Right ventricle myocardium superior (tissue), 1 donor: ENCODE measurements at places on chromosomes 1 and 21.

DNA sequence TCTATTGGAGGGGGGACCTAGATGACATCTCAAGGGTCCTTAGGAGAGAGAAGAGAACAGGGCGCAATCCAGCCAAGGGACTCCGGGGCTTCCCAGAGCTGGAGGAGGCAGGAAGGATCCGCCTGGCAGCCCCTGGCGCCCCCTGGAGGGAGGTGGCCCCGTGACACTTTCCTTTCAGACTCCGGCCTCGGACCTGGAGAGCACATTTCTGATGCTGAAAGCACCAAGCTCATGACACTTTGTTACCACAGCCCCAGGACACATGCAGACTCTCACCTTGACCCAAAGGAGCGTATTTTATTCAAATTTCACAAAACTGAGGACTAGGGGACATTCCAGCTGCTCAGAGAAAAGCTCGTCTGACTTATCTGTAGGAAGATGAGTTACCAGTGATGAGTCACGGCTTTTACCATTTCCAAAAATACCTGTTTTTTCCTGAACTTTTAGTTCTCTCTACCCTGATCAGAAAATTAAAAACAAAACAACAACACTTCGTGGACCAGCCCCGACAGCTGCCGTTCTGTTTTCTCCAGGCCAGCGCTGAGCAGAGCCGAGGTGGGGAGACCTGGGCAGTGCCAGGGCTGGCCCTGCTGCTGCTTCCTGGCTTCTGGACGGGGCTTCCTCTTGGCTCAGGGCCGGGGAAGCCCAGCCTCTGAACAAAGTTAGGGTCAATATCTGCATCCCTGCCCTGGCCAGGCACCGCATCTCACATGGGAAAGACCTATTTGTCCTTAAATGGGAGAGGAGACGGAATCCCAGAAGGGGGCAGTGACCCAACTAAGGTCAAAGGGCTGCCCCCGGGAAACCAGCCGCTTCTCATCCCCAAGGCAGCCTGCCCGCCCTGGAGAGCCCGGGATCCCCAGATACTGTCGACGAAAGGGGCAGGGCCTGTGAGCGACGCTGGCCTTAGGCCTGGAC lies 21.6 kb upstream of the POFUT2 start:
- peak; percentile 85 for DNase-seq

DNA sequence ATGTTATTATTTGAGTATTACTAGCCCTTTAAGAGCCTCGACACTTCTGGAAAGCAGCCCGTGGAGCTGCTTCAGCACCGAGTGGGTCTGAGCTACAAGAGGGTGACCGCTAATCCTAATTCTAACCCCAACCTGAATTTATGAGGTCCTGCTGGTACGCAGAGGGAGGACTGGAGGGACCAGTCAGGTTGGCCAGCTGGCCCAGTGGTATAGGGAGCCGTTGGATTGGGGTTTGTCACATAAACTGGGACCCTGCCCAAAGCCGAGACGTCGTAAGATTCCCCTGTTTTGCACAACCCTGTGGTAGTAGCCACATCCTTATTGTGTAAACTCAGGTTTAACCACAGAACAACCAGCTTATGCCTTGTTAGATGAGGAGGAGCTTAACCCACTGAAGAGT lies 60.8 kb upstream of the F3 start:
- DNase-seq: no peak

- DNase-seq: no peak
These were observed 20.5 kb upstream of the ALG14 start for GRCh38 chr1:95093296-95093695.

DNA sequence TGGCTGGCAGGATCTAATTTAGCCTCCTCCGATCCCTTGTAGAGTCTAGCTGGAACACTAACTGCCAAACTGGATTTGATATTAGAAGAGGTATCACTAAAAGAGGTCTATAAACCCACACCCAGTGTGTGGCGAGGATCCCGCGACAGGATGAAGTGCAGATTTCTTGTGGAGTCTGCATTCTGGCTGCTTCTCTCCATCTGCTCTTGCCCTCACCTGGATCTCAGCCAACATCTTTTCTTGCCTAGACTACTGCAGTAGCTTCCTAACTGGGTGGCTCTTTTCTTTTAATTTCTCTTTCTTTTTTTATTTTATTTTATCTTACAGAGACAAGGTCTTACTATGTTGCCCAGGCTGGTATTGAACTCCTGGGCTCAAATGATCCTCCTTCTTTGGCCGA lies 48.9 kb upstream of the CAPZB start:
- no peak for DNase-seq

DNA sequence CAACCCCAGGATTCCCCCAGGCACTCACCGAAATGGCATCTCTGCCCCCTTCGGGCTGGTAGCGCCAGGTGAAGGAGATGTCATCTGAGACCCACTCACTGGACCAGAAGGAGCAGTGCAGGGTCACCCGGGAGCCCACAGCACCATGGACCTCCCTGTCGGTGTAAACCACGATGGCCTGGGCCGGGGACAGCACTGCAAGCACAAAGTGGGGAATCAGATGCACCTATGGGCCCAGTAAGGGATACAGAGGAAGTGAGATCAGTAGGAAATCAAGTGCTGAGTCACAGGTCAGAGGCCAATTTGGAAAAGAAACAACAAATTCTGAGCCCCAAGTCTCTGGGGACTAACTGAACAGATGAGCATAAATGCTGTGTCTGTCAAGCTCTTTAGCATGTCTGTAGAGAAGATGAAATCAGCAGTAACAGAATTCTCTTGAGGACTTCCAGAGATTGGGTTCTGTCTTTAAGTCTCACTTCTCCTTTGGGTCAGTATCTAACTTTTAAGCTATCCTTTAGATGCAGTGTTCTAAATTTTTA lies 2.5 kb downstream of the MPZ start:
- no peak for DNase-seq

DNA sequence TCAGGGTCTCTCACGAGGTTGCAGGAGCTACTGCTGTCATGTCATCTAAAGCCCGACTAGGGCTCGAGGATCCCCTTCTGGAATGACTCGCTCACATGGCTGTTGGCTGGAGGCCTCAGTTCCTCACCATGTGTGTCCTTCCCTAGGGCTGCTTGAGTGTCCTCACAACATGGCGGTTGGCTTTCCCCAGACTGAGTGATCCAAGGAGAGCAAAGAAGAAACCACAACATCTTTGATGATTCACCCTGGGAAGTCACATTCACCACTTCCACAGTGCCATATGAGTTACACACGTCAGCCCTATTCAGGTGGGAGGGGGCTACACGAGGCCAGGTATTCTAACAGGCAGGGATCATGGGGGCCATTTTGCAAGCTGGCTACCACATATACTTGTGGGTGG lies 64.9 kb downstream of the FHAD1 start:
- DNase-seq: no peak

DNA sequence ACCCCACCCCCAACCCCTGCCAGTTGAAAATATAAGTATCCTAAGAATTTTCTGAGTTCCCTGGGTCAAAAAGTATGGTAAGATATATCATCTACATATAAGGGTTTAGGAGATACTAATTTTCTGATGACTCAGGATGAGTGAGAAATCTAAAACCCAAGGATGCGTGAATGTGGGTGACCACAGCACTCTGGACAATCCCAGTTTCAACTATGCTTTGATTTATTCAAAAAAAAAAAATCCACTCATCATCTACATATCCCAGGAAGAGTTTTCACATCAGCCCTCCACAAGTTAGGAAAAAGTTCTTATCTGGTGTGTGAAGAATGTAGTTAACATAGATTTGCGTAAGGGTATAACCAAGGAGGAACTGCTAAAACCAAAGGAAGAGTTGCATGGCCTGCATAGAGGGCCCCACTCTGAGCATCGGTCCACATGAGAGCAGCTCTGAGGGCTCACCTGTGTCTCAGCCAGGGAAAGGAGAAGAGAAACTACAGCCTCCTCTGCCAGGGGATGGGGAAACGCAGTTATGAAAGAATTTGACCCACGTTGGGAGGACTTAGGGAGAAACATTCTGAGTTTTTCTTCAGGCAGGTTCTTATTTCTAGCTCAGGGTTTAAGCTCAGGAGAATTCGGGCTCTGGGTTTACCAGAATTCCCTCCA lies 18.8 kb downstream of the LAMB3 start:
- DNase-seq: no peak

DNA sequence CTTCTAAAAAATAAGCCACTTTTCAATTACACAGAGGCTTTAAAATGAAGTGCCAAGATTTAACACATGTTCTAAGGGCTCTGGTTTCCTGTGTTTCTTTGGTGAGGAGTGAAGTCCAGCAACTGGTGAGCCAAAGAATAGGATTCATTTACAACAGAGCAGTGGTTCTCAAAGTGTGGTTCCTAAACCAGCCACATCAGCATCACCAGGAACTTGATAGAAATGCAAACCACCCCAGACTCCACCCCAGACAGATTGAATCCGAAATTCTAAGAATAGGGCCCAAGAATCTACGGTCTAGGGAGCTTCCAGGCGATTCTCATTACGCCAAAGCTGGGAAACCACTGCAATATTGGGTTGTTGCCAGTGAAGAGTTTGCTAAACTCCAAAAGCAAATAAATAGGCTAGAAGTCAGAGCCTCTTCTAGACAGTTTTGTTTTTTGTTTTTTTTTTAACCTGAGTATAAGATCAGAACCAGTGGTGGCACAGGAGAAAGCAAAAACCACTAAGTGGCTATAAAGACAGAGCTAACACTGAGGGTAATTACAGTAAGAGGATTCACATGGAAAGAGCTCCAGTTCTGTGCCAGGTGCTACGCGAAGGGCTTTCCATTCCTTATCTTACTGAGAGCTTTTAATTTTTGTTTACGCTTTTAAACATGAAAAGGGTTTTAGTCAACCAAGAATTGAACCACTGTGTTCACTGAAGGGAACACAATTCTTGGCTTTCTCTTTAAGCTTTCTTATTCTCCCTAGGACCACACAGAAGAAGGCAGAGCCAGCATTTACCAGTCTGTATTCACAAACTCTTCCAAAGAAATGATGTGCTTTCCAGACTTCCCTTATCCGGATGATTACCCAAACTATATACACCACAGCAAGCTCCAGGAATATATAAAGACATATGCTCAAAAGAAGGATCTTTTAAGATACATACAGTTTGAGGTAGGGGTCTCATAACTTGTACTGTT lies 42.4 kb upstream of the FMO2 start:
- DNase-seq: no peak

GRCh38 chr1:161421456-161421855 lies 53.8 kb upstream of the CFAP126 start:
- no peak for DNase-seq

- DNase-seq: no peak
These were observed 182.0 kb upstream of the C21orf91 start for GRCh38 chr21:18000981-18001686.

DNA sequence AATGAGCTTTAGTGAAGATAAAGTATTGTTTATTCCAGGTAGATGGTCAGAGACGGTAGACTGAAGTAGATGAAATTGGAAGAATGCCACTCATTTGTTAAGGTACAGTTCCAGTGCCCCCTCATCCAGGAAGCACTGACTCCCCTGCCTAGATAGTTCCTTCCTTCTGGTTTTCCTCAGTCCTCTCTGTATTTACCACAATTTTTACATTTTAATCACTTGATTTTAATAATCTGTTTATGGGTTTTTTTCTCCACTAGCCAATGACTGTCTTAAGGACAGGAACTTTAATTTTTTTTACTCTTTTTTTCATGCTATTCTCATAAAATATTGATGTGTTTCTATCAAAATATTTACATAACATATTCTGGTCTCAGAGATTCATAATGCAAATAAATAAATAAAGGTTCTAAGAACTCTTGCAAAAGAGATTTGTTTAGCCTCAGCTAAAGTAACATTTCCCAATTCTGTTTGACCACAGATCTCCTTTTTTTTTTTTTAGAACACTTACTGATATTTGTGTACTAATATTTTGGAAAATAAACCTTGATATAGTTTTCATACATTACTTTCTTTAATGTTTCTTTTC lies 651.6 kb downstream of the PLPP3 start:
- DNase-seq: no peak

GRCh38 chr21:44914176-44914874 lies 6.4 kb downstream of the ITGB2 start:
- peak; percentile 71 for DNase-seq

GRCh38 chr1:39840507-39840906 lies 42.8 kb downstream of the TRIT1 start:
- DNase-seq: no peak

GRCh38 chr1:156510709-156511108 lies 10.1 kb upstream of the MEF2D start:
- DNase-seq: peak; percentile 85
